ENCODE measurements at places on chromosomes 13 and 19. TPM values are rescaled to one million over a fixed set of nuclear protein-coding genes. Genes with fewer than 3 reads are reported as not detected.

GRCh38 chr13:107088061-107088460 is 520.1 kb upstream of the ARGLU1 start:
- DNase-seq, result no peak

The CDX2 gene
- not detected for total RNA-seq

The ZNF610 gene
- total RNA-seq, result 0.36 TPM

GRCh38 chr13:99301913-99302636 is 5.1 kb downstream of the GPR183 start:
- DNase-seq, result no peak

GRCh38 chr19:51372021-51372648 is 319 bp downstream of the NKG7 start:
- DNase-seq, result no peak

- DNase-seq, result no peak
Observed at GRCh38 chr13:70630247-70630646, 522.0 kb upstream of the KLHL1 start.

The PPP2R1A gene
- total RNA-seq, result 241 TPM

The FAM83E gene
- 3.5 TPM for total RNA-seq

The FAM216B gene
- total RNA-seq, result not detected

The ZNF534 gene
- not detected for total RNA-seq

DNA sequence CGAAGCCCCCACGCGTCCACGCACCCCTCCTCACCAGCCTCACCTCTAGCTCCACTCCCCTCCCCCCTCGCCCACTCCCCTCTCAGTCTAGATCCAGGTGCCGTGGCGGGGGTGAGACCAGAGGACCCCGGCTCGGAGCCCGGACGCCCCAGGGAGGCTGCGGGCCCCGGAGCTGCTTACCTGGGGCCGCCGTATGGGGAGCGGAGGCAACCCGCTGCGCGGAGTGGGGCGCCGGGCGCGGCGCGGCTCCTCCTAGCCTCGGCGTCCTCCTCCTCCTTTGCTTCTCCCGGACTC is 353 bp downstream of the ENOX1 start:
- no peak for DNase-seq

DNA sequence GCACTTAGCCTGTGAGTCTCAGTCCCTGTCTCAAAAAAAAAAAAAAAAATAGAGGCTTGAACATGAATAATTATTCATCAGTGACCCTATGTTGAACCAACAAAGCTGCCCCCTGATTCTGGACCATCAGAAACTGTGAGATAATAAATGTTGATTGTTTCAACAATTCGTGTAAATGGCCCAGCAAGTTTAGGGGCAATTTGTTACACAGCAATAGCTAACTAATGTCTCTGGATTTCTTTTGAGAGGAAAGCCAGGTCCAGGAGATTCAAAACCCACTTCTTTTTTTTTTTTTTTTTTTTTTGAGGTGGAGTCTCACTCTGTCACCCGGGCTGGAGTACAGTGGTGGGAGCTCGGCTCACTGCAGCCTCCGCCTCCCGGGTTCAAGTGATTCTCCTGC is 12.5 kb upstream of the TLE6 start:
- DNase-seq, result no peak

The BICRA gene
- total RNA-seq, result 14.4 TPM

The EBPL gene
- 20.1 TPM for total RNA-seq

The CEACAM4 gene
- total RNA-seq, result not detected

GRCh38 chr19:44608391-44608821 is 5.0 kb upstream of the IGSF23 start:
- DNase-seq, result no peak

- no peak for DNase-seq
Observed at GRCh38 chr13:42929886-42930535, 62.0 kb downstream of the EPSTI1 start.

The GJB6 gene
- total RNA-seq, result 3.2 TPM

- DNase-seq, result no peak
Observed at GRCh38 chr19:2112516-2113320, 16.0 kb downstream of the IZUMO4 start.

DNA sequence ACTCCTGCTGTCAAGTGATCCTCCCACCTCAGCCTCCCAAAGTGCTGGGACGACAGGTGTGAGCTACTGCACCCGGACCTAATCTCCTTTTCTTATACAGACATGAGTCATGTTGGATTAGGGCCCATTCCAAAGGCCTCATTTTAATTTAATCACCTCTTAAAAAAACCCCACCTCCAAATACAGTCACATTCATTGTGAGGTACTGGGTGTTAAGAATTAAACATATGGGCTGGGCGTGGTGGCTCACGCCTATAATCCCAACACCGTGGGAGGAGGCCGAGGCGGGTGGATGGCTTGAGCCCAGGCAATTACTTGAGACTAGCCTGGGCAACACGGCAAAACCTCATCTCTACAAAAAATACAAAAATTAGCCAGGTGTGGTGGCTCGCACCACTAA is 46.6 kb downstream of the PIN1 start:
- no peak for DNase-seq

The KLK3 gene
- total RNA-seq, result not detected

The ZBTB32 gene
- total RNA-seq, result 191 TPM

- no peak for DNase-seq
Observed at GRCh38 chr13:86591862-86592261, 792.6 kb upstream of the SLITRK6 start.

The CYSLTR2 gene
- total RNA-seq, result 15.8 TPM

- no peak for DNase-seq
Observed at GRCh38 chr19:41792513-41793413, 3.6 kb upstream of the CEACAM3 start.

DNA sequence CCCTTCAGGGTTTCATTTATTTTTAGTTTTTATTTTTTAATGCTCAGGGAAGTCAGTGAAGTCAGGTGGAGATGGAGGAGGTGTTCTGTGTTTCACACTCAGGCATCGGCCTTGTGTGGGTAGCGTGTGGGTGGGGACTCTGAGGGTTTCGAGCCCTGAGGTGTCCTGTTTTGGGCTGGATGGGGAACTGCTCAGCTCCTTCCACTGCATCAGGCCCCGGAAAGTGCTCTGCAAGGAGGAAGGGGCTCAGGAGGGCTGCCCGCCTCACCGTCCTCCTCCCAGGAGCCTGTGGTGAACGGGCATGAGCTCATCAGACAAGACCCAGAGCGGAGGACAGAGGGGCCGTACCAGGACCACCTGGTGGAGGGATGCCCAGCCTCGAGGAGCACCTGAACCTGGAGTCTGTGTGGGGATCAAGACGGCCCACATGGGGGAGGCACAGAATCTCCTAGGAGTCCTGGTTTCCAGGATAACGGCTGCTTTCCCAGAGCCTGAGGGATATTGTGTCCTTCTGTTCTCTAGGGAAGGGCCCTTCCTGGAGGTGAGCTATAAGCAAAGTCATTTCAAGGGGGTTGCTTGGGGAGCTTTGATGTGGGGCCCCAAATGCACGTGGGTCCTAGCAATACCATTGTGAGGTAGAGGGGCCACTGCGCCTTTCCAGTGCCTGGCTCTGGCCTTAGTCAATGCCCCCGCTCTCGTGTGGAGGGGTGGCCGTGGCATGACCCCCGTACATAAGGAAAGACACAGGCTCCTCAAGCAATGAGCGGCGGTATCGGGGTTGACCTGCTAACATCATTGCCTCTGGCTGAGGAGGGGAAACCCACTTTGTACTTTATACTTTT is 13.5 kb upstream of the GAS6 start:
- no peak for DNase-seq

- no peak for DNase-seq
Observed at GRCh38 chr13:47843005-47843404, 158.1 kb downstream of the SUCLA2 start.

DNA sequence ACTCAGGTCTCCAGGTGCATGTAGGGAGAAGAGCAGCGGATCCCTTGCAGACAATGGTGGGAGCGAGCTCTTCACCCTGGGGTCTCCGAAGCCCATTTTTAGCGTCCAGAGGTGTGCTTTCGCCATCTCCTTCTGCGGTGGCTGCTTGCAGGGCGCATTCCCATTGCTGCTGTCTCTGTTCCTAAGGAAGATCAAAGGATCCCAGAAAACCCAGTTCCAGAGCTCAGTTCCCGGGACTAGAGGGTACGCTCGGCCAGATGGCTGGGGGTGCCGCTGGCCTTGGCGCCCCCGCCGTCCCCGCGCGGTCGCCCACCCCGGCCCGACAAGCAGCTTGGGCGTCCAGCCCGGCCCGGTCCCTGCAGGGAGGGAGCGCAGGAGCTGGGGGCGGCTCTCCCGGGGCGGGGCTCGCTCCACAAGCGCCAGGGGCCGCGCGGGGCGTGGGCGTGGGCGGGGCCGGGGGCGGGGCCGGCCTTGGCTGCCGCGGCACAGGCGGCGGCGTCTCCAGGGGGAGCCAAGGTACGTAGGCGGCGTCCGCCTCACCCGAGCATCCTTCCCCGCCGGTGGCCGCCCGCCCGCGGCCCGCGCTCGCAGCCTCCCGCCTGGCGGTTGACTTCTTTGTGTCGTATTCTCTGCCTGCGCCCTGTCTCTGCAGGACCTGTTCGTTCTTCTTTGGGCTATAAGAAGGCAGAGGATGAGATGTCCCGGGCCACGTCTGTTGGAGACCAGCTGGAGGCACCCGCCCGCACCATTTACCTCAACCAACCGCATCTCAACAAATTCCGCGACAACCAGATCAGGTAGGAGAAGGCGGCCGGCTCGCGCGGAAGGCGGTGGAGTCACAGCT is 96.8 kb downstream of the ATP8A2 start:
- no peak for DNase-seq

DNA sequence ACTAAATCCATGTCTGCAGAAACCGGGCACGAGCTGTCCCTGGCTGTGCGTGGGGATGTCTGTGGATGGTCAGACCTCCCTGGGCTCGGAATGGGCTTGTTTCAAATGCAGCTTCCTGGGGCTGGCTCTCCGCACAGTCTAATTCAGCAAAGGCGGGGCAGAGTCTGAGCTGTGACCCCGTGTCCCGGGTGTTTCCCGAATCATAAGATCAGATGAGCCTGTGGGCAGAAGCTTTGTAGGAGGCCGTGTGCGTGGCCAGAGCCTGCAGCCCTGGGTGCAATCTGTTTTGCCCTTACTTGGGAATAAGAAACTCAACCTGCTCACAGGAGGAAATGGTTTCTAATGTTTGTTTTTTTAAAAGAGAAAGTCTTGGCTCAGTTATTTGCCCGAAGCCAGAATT is 13.9 kb upstream of the GNA11 start:
- DNase-seq, result no peak

DNA sequence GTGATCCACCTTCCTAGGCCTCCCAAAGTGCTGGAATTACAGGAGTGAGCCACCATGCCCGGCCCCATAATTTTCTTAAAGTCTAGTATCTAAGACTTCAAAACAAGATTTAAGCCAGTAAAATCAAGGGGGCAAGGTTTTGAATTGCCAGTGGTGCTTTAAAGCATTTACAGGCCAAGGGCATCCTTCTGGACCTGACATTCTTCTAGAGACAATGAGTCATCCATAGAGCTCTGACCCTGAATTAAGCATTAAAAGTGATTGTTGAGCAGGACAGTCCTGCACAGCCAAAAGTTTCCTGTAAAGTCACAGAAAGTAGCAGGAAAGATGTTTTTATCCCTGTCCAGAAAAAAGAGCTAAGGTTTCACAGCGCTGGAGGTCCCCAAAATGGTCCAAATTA is 50.9 kb upstream of the ATP12A start:
- DNase-seq, result no peak

- no peak for DNase-seq
Observed at GRCh38 chr13:88840085-88840484, 1168.9 kb downstream of the SLITRK5 start.

DNA sequence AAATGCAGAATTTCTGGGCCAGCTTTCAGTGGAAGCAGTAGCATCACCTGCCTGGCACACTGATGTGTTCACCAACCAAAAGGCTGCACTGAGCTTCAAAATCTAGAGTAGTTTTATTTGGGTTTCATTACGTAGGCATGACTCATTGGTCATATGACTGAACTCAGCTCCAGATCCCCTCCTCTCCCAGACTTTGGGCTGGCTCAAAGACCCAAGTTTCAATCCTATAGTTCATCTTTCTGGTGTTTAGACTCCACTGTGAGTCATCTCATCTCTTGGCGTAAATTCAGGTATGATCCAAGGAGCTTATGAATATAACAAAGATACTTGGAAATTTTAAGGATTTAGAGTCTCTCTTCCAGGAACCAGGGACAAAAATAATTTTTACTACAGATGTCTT is 17.7 kb downstream of the ZMYM5 start:
- no peak for DNase-seq

GRCh38 chr19:42327381-42327780 is 1.9 kb downstream of the MEGF8 start:
- DNase-seq, result no peak

The ZIC5 gene
- not detected for total RNA-seq

GRCh38 chr19:30450835-30451321 is 78.7 kb downstream of the ZNF536 start:
- no peak for DNase-seq

The ZNF211 gene
- total RNA-seq, result 9.9 TPM

DNA sequence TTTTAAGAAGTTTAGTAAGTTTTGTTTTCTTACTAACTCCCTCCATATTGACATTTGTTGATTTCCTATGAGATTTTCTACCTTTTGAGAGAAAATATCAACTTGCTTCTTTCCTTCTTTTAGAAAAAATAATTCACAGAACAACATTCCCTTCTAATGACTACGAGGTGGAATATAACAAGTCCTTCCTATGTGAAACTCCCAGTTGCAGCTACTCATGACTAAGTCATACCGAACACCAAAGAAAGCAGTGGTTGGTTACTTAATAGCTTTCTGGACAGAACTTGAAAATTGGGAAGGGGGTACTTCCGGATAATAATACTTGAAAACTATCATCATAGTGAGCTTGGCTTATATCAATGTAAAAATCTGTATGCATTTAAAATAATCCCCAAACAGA is 144.8 kb downstream of the DACH1 start:
- no peak for DNase-seq

The NPHS1 gene
- total RNA-seq, result not detected

- DNase-seq, result no peak
Observed at GRCh38 chr19:3220576-3220975, 3.9 kb upstream of the CELF5 start.

The PRSS57 gene
- total RNA-seq, result not detected

DNA sequence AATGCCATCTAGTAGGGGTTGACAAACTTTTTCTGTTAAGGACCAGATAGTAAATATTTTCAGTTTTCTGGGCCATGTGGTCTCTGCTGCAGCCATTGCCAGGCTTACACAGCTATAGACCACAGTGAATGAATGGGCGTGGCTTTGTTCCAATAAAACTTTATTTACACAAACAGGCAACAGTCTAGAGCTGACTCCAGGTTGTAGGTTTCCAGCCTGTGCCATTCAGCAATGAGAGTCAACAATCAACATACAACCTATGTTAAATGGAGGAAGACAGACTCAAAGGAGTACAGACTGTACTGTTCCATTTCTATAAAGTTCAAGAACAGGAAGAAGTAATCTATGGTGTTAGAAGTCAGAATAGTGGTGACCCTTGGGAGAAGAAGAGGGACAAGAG is 15.2 kb upstream of the IZUMO2 start:
- no peak for DNase-seq

GRCh38 chr13:63901630-63902029 is 2486.0 kb upstream of the PCDH20 start:
- no peak for DNase-seq

GRCh38 chr13:44273991-44274770 is 99.4 kb upstream of the SERP2 start:
- DNase-seq, result no peak

- DNase-seq, result no peak
Observed at GRCh38 chr13:114065926-114066774, 66.3 kb downstream of the RASA3 start.

Measured in natural killer cell treated with Interleukin-12 subunit alpha and Interleukin-12 subunit beta and Interleukin-15 and Interleukin-18, amount 100 ng/mL, for 72 hours (primary cell).